ENCODE measurements at places on chromosomes 6 and 20.

GRCh38 chr6:108862479-108863191, 14.4 kb downstream of the ARMC2 start:
- no peak for DNase-seq

DNA sequence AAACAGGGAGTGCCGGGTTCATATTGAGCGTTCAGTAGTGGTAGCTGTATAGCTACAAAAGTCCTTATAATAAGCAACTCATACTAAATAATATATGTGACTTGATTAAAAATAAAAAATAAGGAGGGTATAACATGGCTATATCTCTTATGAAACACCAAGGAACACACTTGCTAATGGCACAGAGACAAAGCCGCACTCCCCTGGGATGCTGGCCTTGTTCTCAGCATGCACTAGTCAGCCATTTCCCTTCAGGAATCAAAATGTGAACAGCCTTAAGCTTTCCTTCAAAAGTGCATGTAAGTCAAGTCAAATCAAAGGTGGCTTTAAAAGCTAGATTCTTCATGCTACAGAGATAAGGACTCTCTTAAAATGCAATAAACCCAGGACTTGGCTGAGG, 9.4 kb downstream of the HMGCLL1 start:
- DNase-seq, result no peak

DNA sequence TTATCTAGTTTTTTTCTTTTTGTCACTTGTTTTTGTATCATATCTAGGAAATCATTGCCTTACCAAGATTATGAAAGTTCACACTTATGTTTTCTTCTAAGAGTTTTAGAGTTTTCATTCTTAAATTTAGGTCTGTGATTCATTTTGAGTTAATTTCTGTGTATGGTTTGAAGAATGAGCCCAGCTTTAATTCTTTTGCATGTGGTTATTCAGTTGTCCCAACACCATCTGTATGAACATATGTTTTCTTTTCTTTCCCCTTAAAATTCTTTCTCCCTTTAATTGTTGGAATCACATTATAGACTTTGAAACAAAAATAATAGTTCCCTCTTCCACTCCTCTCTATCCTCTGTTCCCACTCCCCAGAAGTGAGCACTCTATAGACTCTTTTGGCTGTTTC, 85.4 kb downstream of the SLX4IP start:
- DNase-seq, result no peak

DNA sequence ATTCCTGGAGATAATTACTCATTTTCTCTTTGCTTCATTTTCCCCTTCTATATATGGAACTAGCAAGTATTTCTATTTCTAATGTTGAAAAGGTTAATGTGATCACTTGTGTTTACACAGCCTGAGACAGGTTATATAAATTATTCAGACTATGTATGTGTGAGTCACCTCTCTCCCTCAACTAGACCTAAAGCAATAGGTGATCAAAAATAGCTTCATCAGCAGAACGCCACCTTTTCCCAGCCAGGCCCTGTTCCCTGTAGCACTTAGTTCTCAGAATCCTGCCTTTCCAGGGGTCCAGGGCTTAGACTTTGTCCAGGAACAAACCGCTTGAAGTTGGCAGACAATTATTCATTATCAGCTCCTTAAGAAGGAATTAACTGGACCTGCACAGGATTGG, 125.3 kb upstream of the EXOC2 start:
- DNase-seq, result no peak

- no peak for DNase-seq
Measured at GRCh38 chr6:67881706-67882065, 753.4 kb upstream of the ADGRB3 start.

Measured in activated naive CD4-positive, alpha-beta T cell treated with anti-CD3 and anti-CD28 coated beads, Interleukin-2, amount 50 U/mL, for 16 hours (primary cell).